ENCODE measurements at places on chromosomes 5 and 9. TPM values are rescaled to one million over a fixed set of nuclear protein-coding genes. Genes with fewer than 3 reads are reported as not detected.

Gene SLC45A2
- 0.03 TPM for polyA plus RNA-seq

Gene TMEM8B
- polyA plus RNA-seq: 6.3 TPM

Gene LHX3
- polyA plus RNA-seq: not detected

Gene PSAT1
- 11.9 TPM for polyA plus RNA-seq

Gene SURF2
- polyA plus RNA-seq: 24.1 TPM

Gene FBXL7
- polyA plus RNA-seq: 3.6 TPM

Gene C9
- not detected for polyA plus RNA-seq

Gene ESM1
- polyA plus RNA-seq: 7.5 TPM

Gene PCDHB2
- 0.61 TPM for polyA plus RNA-seq

Gene PTGR1
- polyA plus RNA-seq: 14.0 TPM

Gene PCDHGB4
- 1.0 TPM for polyA plus RNA-seq

Gene SPATA6L
- 4.6 TPM for polyA plus RNA-seq

Gene MZB1
- 13.4 TPM for polyA plus RNA-seq

Gene PFN3
- polyA plus RNA-seq: not detected

Gene TXNDC8
- polyA plus RNA-seq: not detected

Gene SCGB3A2
- 914 TPM for polyA plus RNA-seq

Gene NSG2
- polyA plus RNA-seq: 0.13 TPM

Gene RAB3C
- 0.66 TPM for polyA plus RNA-seq

Gene TMEM250
- polyA plus RNA-seq: 18.6 TPM

Gene ERCC6L2
- polyA plus RNA-seq: 11.7 TPM

Gene TDRD7
- polyA plus RNA-seq: 10.9 TPM

Gene DYNC2I2
- 84.7 TPM for polyA plus RNA-seq

Gene PHF24
- polyA plus RNA-seq: 0.14 TPM

Gene ADGRV1
- 3.6 TPM for polyA plus RNA-seq

Gene APC
- polyA plus RNA-seq: 8.9 TPM

Gene SLC6A19
- polyA plus RNA-seq: not detected

Gene KCNMB1
- 2.5 TPM for polyA plus RNA-seq

Gene DCTN4
- 21.2 TPM for polyA plus RNA-seq

Gene SAXO1
- polyA plus RNA-seq: 0.02 TPM

Gene IL4
- not detected for polyA plus RNA-seq

Gene ANKRD31
- 0.08 TPM for polyA plus RNA-seq

Gene GCNT4
- polyA plus RNA-seq: 0.55 TPM

Gene GFRA3
- 0.18 TPM for polyA plus RNA-seq

Gene JAKMIP2
- 1.2 TPM for polyA plus RNA-seq

Gene GOLGA1
- polyA plus RNA-seq: 6.2 TPM

Gene CDX1
- 0.09 TPM for polyA plus RNA-seq

Gene TMC1
- 0.10 TPM for polyA plus RNA-seq

Gene IL3
- not detected for polyA plus RNA-seq

Gene CCNO
- 5.3 TPM for polyA plus RNA-seq

Gene FYB1
- 4.5 TPM for polyA plus RNA-seq

Gene PROB1
- 0.98 TPM for polyA plus RNA-seq
